Esophagus muscularis mucosa (tissue), 4 donors: ENCODE measurements at places on chromosomes 11 and 22. TPM values are rescaled to one million over a fixed set of nuclear protein-coding genes. Genes with fewer than 3 reads are reported as not detected.

The OR5AN1 gene
- total RNA-seq, result not detected

The NEFH gene
- total RNA-seq, result 2.4 TPM

The MS4A12 gene
- total RNA-seq, result not detected

The CDC42BPG gene
- total RNA-seq, result 0.33 TPM

The PRMT3 gene
- 17.2 TPM for total RNA-seq

The OR10A3 gene
- not detected for total RNA-seq

The SPI1 gene
- total RNA-seq, result 17.6 TPM
